Progenitor cell of endocrine pancreas (in vitro differentiated cells): ENCODE measurements at places on chromosomes 11 and 22.

GRCh38 chr11:123188508-123189165 lies 6.4 kb downstream of the CLMP start:
- no peak for DNase-seq

DNA sequence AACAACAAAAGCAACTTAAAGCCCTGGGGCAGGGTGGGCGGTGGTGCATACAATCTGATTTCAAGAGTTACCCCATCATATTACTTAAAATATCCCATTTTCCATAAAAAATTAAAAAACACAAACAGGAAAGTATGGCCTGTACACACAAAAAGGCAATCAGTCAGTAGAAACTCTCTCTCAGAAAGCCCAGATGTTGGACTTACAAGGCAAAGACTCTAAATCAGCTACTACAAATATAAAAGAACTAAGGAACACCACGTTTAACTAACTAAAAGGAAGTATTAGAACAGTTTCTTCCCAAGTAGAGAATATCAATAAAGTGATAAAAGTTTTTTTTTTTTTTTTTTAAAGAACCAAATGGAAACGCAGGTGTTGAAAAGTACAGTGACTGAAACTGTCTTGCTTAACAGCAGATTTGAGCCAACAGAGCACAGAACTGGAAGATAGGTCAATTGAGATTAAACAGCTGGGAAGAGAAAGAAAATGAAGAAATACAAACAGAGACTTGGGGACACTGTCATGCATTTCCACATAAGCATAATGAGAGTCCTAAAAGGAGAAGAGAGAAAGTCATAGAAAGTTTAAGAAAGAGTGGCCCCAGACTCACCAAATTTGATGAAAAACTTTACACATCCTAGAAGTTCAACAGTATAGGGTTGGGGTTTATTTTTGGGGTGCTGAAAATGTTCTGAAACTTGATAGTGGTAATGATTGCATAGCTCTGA lies 8.6 kb downstream of the SC5D start:
- no peak for DNase-seq

- no peak for DNase-seq
Observed at GRCh38 chr22:44489817-44490216, 8.2 kb downstream of the RTL6 start.

DNA sequence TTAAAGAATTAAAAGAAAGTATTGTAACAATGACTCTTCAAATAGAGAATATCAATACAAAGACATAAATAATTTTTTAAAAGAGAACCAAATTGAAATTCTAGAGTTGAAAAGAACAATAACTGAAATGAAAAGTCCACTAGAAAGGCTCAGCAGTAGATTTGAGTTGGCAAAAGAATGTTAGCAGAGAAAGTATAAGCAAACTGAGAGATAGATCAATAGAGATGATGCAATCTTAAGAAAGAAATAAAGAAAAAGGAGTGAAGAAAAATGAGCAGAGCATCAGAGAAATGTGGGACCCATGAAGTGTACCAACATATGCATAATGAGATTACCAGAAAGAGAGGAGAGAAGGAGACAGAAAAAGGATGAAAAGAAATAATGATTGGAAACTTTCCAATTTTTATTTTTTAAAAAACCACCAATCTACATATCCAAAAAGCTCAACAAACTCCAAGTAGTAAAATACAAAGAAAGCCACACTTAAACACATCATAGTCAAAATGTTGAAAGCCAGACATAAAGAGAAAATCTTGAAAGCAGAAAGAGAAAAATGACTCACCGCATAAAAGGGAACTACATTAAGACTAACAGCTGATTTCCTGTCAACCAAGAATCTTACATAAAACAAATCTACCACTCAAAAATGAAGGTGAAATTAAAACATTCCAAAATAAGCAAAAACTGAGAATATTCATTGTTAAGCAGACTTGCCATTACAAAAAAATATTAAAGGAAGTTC lies 20.9 kb downstream of the NCF4 start:
- no peak for DNase-seq

- DNase-seq, result no peak
Observed at GRCh38 chr11:77876045-77876444, 55.1 kb downstream of the AAMDC start.

DNA sequence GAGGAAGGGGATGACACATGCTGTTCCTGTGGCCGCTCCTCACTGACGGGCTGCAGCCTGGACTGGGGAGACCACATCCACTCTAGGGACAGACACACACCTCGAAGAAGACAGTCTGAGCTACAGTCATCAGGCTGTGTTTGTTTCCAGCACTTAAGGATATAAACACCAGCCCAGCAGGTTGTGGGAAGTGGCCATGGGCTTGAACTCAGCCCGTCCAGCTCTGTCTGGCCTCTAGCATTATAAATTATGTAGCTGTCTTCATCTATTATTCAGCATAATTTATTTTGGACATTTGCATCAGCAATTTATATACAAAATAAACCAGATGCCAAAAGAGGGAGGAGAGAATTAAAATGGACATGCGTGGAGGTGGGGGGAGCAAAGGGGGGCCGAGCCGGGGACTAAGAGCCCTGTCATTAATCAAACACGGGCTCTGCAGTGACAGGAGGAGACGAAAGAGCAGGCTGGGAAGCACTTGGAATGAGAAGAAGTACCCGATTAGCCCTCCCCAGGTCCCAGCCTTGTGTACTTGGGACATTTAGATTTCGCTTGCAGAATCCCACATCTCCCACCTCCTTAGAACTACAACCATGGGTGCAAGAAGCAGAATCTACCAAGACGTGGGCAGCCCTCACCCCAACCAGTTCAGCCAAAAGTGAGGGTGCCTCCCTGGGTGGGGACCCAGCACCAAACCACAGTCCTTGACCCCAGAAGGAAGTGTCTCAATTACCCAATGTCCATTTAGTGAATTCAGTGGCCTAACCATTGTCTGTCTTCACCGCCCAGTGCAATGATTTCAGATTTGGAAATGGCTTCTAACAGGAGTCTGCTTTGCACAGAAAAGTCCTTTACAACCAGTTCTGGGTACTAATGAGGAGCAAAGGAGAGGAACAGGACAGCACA lies 309.6 kb downstream of the OPCML start:
- DNase-seq, result no peak

GRCh38 chr11:75513250-75513649 lies 12.5 kb downstream of the GDPD5 start:
- no peak for DNase-seq

- peak; percentile 55 for DNase-seq
Observed at GRCh38 chr11:116691771-116692177, 81.0 kb downstream of the BUD13 start.

DNA sequence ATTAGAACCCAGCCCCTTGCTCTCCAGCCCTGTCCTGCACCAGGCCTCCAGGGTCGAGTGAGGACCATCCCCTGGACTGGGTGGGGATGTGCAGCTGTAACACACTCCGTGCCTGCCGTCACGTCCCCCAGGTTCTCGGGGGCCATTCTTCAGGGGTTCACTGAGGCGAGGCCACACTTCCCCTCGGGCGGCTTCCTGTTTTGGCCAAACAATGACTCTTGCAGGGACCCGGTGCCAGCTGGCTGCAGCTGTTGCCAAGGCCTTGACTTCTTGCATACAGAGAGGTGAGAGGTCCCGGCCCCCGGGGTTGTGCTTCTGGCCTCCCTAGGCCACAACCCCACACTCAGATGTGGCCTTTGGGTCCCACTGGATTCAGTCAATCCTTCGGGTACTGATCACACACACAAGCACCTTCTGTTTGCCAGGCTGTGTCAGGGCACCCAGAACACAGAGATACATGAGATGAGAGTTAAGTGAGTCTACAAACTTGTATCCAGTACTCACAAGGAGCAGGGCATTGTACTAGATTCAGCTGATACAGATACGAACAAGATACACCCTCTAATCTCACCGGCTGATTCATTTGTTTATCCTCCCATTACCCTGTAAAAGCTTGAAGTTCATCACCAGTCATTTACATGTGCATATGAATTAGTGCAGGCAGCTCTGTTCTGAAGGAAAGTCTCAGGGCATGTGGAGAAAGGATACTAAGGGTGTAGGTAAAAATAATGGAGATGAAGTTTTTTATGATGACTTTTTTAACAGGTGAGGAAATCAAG lies 32.9 kb downstream of the LRRC32 start:
- DNase-seq, result no peak
